Stimulated activated memory B cell treated with anti-CD40 and anti-IgM and Interleukin-4, amounts not matched to agents 10 μg/mL and 1 μg/mL and 100 μg/mL, for 72 hours (primary cell): ENCODE measurements at places on chromosomes 3 and 15.

GRCh38 chr15:89860891-89861290 lies 32.9 kb downstream of the AP3S2 start:
- no peak for ATAC-seq

DNA sequence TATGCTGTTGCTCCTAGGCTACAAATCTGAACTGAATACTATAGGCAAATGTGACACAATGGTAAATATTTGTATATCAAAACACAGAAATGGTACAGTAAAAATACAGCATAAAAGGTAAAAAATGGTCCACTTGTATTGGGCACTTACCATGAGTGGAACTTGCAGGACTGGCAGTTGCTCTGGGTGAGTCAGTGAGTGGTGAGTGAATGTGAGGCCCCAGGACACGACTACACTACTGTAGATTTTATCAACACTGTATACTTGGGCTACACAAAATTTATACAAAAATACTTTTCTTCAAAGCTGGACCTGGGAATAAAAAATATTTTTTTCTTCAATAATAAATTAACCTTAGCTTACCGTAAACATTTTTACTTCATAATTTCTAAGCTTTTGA lies 41.6 kb upstream of the DUT start:
- no peak for ATAC-seq

GRCh38 chr3:5787861-5788488 lies 600.5 kb downstream of the EDEM1 start:
- ATAC-seq: no peak

DNA sequence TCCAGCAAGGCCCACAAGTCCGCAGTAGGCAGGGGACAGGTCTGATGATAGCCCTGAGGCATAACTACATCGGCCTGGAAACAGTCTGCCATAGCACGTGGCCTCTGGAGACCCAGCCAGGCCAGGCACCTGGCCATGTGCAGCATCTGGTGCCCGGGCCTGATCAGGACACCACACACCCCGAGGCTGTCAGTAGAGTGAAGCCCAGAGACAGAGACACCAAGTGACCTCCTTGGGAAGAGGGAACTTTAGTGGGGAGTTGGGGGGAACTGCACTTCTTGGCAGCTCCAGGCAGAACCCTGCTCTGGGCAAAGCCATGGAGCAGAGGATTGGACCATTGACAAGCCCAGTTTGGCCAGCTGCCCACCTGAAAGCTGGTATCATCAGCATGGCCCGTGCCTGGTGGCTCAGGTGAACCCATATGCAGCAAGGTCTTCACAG lies 1.2 kb downstream of the SHISA5 start:
- ATAC-seq: no peak

- ATAC-seq: no peak
Measured at GRCh38 chr15:56835718-56836171, 82.7 kb upstream of the TCF12 start.

DNA sequence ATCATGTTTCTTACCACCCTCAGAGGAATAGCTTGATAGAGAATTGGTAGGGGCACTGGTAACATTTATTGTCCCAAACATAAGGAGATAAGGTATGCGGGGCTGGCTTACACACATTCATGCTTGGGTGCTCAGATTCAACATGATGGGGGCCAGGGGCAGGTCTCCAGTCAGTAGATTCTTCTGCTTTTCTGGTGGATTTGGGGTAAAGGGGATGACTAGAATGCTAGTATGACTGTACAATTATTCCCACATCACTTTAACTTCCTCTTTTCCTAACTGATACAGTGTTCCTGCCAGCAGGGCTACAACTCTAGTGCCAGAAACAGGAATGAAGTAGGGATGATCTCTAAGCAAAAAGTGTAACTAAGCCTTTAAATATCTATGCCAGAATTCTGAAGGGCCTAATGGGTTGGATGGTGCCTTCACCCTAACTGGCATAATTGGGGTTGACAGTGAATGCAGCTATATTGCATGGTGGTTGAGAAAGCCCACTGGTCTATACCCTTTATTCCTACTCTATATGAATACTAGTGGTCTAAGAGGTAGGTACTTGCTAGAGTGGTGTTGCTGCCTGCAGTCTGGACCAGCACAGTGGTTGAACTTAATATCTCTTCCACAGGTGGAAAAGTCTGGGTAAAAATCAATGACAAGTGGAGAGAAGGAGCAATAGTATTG lies 117.4 kb downstream of the IL12A start:
- peak; percentile 46 for ATAC-seq

DNA sequence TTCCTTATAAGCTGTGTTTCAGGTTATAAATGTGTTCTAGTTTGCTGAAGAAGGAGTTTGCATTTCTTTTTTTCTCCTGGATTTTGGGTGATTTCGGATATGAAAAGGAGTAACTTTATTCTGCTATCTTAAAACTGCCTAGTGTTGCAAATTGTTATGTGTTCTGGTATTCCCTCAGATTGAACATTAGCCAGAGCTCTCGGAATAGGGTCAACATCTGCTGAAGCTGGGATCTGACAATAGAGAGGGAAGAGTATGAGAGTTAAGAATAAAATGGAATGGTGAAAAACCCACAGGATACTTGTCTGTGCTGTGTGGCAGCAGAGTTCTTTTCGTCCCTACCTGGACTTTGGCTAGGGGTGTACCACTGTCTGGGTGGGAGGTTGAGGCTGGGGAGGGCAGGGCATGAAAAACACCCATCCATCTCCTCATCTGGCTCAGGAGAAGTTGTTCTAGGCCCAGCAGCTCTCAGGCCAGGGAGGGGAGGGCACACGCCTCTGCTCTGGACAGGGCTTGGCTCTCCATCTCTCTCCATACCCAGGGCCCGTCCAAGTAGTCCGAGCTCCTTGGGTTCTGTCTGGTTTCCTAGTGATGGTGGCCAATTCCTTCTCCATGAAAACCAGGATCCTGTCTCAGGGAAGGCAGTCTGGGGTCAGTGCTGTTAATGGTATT lies 13.2 kb downstream of the SPSB4 start:
- ATAC-seq: no peak

DNA sequence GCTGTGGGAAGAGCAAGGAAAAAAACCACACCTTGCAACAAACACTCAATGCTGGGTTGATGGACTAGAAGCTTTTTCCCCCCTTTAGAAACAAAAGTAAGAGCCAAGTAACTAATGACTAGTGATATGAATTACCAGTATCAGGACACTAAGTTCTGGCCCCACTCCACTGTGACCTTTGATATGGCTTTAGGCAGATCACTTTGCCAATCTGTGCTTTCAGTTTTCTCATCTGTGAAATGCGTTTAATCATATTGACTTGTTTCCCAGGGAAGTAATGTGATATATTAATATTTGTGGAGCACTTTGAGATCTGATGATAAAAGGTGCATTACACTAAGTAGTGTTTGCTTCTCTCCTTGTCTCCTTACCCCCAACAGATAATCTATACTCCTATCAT lies 319.3 kb upstream of the SATB1 start:
- no peak for ATAC-seq

DNA sequence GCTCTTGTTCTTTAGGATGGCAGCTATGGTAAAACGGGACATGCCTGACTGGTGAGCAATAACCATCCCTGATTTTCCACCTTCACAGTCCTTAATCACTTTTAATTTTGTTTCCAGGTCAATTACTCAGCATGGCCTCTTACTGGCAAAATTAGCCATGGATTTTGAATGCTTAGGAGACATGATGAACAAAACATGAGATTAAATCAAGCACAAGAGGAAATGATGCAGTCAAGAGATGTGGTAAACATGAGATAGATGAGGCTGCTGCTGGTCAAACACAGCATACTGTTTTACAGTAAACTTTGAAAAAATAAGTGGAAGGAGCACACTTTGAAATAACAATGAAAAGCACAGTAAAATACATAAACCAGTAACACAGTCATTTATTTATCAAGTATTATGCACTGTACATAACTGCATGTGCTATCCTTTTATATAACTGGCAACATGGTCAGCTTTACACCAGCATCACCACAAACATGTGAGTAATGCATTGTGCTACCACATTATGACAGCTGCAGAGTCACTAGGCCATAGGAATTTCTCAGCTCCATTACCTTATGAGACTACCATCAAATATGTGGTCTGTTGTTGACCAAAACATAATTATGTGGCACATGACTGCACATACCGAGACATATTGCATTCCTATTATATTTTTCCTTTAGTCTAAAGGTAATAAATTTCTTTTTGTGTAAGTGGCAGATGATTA lies 30.1 kb upstream of the ZNF502 start:
- no peak for ATAC-seq

GRCh38 chr3:32424581-32425250 lies 33.1 kb downstream of the CMTM7 start:
- no peak for ATAC-seq

- ATAC-seq: no peak
Measured at GRCh38 chr3:126552688-126553283, 5.9 kb downstream of the C3orf22 start.

- peak; percentile 17 for ATAC-seq
Measured at GRCh38 chr3:188442430-188442829, 288.5 kb downstream of the LPP start.

GRCh38 chr15:79881254-79881653 lies 15.6 kb downstream of the MTHFS start:
- ATAC-seq: no peak

- no peak for ATAC-seq
Measured at GRCh38 chr3:14142567-14143270, 17.9 kb downstream of the TMEM43 start.
